ACHN (cell line): ENCODE measurements at places on chromosomes 2 and 18.

GRCh38 chr2:81870119-81870518 lies 1565.6 kb upstream of the LRRTM1 start:
- DNase-seq: no peak

- no peak for DNase-seq
Observed at GRCh38 chr2:21930226-21930625, 806.5 kb downstream of the TDRD15 start.

DNA sequence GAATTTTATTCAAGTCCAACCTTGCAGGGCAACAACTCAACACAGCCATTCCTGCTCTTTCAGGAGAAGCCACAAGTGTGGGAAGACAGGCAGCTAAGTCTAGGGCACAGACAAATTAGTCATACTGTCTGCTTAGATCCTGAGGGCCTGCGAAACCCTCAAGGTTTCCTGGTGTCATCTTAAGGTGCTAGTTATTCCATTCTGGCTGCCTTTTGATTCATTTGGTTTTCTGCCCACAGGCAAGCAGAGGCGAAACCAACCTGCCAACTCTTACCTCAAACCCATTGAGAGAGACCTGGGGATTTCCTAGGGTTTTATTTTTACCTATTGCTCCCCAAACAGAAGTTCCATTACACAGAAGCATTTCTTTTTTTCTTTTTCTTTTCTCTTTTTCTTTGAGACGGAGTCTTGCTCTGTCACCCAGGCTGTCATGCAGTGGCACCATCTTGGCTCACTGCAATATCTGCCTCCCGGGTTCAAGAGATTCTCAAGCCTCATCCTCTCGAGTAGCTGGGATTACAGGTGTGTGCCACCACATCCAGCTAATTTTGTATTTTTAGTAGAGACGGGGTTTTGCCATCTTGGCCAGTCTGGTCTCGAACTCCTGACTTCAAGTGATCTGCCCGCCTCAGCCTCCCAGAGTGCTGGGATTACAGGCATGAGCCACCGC lies 23.7 kb upstream of the SCYGR1 start:
- DNase-seq: no peak

DNA sequence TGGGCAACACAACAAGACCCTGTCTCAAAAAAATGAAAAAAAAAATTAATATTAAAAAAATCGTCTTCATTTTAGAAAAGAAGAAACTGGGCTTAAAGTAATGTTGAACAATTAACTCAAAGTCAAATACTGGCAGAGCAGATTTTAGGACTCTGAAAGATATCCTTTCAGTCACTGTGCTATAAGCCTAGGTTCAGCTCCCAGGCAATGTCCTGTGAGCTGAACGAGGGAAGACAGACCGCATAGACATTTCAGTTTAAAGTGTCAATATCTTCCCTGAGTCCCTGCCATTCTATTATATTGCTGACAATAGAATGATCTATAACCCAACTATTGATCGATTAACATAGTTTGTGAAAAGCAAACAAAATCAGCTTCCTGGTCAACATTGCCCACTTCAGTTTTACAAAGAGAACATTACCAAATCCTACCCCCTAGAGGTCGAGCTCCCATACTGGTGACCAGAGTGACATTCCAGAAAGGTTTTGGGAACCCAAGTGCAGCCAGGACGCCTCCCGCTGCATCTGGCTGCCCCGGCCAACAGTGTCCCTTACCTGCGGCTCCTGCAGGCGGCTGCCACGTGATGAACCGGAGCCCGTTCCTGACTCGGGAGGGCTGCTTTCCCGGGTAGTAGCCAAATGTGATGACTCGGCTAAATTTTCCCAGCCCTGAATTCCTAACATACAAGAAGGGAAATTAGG lies 639 bp downstream of the MRO start:
- DNase-seq: peak; percentile 30

DNA sequence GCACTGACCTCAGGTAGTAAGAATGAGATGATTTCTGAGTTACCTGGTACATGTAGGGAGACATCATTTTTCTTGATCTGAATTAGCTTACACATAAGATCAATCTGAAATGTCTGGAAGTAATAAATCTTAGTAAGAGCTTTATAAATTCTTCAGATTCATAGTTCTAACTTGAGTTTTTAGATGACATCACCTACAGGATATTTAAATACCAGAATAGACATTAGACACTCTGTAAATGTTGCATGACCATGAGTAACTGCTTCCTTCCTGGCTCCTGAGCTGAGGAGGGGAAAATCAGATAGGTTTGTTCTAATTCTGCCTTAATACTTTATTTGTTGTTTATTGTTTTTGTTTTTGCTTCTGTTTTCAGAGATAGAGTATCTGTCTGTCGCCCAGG lies 181.8 kb downstream of the PHLPP1 start:
- DNase-seq: no peak

DNA sequence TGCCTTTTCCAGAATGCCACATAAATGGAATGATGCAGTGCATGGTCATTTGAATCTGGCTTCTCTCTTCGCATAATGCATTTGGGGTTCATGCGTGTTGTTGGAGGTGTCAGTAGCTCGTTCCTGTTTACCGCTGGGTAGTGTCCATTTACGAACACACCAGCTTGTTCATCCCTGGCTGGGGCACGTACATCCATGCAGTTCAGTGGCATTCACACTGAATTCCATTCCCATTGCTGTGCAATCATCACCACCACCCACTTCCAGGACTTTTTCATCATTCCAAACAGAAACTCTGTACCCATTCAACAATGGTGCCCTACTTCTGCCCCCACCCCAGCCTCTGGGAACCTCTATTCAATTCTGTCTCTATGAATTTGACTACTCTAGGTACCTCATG lies 14.7 kb upstream of the CIDEA start:
- DNase-seq: no peak

GRCh38 chr18:48790869-48791635 lies 159.7 kb downstream of the SMAD7 start:
- no peak for DNase-seq

DNA sequence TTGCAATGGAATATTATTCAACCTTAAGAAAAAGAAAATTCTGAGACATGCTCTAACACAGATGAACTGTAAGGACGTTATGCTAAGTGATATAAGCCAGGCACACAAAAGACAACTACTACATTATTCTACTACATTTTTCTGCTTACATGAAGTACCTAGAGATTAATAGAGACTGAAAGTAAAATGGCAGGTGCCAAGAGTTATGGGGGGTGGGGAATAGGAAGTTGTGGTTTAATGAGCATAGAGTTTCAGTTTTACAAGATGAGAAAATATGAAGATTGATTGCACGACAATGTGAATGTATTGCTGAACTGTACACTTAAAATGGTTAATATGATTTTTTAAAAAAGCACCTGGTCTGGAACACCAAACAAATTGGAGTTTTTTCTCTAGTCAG lies 1231.6 kb upstream of the DDX18 start:
- DNase-seq: no peak

GRCh38 chr2:233973786-233974185 lies 56.6 kb downstream of the TRPM8 start:
- no peak for DNase-seq

DNA sequence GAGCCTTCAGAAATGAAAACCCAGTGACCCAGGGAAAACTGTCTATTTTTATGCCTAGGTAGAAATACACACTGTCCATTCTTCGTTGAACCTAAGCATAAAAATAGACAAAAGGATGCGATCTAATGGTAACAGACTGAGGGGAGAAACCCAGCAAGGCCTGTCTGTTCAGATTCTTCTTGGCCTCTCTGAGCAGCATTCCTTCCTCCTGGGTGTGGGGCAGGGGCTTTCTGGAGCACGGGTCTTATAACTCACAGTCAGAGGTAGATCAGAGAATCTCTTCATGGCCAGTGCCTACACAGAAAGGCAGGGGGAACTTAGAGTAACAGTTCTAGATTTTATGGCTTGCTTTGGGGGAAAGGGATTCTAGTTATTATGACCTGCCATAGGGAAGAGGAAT lies 56.0 kb downstream of the PKDCC start:
- DNase-seq: no peak

DNA sequence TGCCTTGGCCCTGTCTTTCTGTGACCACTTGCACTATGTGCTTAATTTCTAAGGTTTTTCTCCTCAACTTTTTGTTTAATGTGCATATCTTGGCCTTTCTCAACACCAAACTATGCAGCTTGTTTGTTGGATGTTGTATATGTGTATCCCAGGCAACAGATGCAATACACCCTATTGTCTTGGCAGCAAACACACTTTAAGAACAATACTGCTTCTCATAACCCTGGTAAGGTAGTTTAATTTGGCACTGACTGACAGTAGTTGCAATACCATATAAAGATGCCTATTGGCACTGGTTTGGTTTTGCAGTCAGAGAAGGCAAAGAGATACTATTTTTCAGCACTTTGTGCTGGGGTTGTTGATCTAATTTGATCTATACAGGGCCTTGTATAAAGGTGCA lies 360.7 kb upstream of the CWC22 start:
- no peak for DNase-seq

GRCh38 chr18:25056429-25056828 lies 295.5 kb downstream of the ZNF521 start:
- DNase-seq: no peak

DNA sequence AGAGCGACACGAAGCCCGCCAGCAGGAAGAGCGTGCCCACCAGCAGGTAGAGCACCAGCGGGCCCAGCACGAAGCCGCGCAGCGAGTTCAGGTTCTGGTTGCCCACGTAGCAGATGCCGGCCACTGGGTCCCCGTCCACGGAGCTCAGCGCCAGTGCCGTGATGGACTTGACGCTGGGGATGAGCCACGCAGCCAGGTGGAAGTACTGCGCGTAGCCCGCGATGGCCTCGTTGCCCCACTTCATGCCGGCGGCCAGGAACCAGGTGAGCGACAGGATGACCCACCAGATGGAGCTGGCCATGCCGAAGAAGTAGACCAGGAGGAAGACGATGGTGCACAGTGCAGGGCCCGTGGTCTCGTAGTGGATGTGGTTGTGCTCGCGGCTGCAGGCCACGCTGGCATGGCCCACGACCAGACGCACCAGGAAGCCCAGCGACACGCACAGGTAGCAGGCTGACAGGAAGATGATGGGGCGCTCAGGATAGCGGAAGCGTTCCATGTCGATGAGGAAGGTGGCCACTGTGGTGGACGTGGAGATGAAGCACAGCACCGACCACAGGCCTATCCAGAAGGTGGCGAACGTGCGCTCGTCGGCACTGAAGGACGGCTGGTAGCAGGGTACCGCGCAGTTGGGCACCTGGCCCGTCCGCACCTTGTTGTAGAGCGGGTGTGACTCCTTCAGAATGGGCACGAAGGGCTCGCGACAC lies 2.1 kb downstream of the FZD5 start:
- DNase-seq: no peak

DNA sequence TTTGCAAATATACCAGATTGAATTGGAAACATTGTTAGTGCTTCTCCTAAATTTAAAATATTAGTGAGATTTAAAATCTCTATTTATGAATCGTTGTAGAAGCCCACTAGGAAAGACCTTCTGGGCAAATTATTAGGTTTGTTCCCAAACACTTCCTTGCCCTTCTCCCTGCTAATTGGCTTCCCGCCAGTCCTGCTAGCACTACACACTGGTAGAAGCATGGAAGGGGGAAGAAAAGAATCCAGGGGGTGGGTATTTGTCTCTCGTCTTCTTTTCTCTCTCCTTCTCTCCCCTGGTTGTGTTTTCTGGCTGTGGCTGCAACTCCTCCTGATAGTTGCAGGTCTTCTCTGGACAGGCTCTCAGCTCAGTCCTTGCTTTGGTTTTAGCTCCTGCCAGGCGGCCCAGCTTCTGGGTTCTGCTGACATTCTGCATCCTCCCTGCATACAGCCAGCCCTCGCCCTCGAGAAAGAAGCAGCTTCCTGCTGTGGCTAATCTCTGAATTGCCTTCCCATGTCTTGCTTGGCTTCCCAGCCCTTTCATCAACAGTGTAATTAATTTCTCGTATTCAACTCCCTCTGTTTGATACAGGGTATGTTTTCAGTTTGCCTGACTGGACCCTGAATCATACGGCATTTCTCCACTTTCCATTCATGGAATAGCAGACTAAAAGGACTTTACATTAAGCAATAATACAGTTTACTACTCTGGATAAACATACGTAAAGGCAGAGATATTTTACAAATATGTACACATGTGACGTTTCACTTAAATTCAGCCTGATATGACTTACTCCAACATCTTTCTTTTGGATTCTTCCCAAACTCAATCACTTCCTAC lies 6.9 kb upstream of the PARD3B start:
- no peak for DNase-seq

GRCh38 chr2:215684448-215685237 lies 248.8 kb upstream of the FN1 start:
- DNase-seq: peak; percentile 58

GRCh38 chr18:6659963-6660725 lies 69.4 kb upstream of the ARHGAP28 start:
- no peak for DNase-seq

DNA sequence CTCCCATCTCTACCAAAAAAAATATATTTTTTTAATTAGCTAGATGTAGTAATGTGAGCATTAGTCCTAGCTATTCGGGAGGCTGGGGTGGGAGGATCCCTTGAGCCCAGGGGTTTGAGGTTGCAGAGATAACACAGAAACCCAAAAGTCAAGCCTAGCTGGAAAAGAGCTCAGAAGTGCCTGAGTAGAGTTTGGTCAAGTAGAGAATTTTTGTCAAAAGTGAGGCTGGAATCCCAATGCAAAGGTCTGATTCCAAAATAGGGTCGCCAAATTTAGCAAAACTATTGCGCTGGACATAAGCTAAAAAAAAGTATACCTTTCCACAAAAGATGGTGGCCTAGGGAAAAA lies 15.5 kb upstream of the MSH6 start:
- DNase-seq: no peak

DNA sequence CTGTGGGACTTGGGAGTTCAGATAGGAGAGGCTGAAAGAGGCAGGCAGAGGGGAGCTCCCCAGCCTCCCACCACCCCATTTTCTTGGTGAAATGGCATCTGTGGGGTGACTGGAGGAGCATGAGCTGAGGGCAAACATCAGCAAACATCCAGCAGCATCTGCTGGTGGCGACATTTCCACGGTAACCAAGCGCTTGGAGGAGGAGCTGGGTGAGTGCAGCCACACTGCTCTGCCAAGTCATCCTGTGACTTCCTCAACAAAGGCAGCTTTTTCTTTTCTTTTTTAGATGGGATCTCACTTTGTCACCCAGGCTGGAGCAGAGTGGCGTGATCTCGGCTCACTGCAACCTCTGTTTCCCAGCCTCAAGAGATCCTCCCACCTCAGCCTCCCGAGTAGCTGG lies 5.6 kb downstream of the TXNL4A start:
- DNase-seq: no peak

DNA sequence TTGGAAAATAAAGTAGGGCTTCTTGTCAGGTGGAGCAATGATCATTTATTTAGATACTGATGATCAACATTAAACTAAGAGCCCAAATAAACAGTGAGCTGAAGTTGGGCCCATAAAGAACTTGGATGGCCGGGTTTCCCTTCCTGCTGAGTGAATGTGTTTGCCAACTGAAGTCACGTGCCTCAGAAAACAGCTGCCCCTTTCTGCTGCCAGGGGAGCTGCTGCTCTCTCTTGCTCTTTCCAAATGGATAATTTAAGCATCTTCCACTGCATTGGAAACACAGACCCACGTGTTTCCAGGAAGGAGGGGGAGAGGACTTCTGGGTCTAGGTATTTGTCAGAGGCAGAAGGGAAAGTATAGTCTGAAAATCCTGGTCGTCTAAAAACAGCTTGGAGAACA lies 22.9 kb upstream of the NCKAP5 start:
- no peak for DNase-seq
